ENCODE measurements at places on chromosomes 5 and 9.

DNA sequence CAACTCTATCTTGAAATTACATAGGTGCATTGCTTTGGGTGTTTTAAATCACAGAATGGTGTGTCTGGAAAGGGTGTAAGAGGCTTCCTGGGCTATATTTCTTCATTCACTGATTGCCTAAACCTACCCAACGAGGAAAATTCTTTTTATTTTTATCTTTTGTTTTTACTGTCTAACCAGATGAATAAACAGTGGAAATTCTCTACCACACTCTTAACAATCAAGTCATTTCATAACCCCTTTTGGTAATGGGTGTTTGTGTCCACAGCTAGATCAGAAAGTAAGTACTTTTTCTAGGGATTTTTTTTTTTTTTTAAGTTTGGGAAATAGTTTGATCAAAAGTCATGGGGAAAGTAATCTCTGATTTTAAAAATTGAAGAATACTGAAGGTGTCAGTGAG is 27.6 kb upstream of the C5orf47 start:
- DNase-seq, result no peak

DNA sequence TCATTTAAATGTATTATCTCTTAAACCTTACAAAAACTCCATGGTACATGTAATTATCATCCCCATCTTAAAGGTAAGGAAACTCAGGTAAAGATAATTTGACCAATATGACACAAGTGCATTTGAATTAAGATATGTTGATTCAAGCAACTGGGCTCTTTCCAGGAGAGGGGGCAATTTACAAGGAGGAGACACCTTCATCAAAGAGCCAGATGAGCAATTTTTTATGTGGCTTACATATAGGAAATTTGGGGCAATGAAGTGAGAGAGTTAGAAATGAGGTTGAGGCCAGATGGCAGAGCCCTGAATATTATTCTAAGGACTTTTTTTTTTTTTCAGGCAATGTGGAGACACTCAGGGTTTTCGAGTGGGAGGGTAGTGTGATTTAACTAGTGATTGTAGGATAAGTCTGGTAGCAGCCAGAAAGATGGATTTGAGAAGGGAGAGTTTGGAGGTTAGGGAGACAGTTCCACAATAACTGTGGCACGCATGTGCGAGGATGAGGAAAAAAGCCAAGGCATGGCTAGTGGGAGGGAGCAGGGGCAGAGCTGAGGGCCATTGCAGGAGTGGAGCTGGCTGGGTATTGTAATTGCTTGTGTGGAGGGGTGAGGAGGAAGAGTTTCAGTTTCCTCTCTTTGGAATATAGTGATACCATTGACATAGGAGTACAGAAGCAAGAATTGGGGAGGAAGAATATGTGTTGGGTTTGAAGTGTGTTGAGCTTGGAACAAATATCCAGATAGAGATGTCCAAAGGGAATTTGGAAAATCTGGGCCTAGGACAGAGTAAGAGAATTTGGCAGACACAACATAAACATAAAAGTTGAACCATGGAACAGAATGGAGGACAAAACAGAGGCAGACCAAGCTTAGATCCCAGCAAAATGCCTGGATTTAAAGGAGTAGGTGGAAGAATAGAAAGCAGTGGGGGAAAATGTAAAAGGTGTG is 72.0 kb downstream of the ACTBL2 start:
- no peak for DNase-seq

GRCh38 chr9:136623016-136623841 is 39.5 kb upstream of the EGFL7 start:
- no peak for DNase-seq

GRCh38 chr5:150694612-150695011 is 6.2 kb downstream of the RBM22 start:
- DNase-seq, result no peak

DNA sequence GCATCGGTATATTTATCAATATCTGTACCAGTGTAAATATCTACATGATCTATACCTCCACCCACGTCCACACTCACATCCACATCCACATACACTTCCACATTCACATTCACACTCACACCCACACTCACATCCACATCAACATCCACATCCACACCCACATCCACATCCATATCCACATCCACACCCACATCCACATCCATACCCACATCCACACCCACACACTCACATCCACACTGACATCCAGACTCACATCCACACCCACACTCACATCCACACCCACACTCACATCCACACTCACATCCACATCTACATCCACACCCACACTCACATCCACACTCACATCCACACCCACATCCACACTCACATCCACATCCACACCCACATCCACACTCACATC is 189.2 kb downstream of the IRX1 start:
- DNase-seq, result no peak

- no peak for DNase-seq
These were observed 166.6 kb upstream of the GAS1 start for GRCh38 chr9:87113874-87114273.

DNA sequence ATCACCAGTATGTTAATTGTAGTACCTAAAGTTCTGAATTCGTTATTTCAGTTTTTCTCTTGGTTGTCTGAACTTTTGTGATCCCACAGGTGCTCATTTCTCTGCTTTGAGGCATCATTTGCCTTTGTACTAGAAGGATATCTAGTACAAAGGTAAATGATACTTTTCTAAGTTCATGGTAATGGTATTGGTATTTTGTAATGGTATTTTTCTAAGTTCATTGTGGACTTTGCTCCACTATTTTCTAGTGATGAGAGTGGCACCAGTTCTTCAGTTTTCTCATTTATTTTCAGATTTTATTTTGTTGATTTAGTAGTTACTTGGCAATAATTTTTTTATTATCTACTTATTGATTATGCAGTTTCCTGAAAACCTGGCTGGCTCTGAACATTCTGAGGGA is 42.0 kb downstream of the RAB24 start:
- DNase-seq, result no peak

- no peak for DNase-seq
These were observed 215.9 kb upstream of the DMRT1 start for GRCh38 chr9:625613-626012.

GRCh38 chr9:69755205-69755604 is 4.6 kb downstream of the PTAR1 start:
- DNase-seq, result no peak

DNA sequence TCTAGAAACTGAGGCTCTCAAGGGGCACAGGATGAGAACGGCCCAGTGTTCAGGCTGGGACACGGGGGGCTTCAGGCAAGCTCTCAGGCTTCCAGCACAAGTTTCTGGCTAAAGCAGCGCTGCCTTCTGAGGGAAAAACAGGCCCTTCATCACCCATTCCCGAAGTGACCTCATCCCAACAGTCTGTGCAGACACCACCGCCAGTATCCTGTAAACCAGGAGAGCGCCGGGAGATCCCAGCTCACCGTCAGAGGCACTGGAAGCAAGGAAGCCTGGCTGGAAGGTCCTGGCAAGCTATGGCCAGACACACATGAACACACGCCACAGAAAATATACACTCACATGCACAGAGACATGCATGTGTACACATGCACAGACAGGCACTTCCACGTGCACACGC is 8.8 kb downstream of the SLC12A7 start:
- DNase-seq, result no peak

GRCh38 chr5:31086839-31087415 is 106.6 kb upstream of the CDH6 start:
- DNase-seq, result no peak

DNA sequence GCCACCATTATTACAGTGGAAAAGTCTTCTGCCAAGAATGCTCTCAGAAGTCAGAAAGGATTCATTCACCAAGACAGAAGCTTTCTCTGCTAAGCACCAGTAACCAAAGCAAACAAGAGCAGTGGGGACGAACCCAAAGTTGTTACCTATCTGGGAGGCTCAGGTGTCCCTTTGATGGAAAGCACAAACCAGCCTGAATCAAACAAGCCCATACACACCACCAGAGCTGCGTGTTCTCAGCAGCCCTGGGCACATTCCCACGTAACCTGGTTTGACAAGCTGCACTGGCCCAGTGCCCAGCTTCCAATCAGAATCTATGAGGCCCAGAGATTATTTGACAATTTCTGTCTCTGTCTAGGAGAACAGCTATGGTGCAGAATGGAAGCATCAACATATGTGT is 252.6 kb downstream of the ACTL7B start:
- no peak for DNase-seq

DNA sequence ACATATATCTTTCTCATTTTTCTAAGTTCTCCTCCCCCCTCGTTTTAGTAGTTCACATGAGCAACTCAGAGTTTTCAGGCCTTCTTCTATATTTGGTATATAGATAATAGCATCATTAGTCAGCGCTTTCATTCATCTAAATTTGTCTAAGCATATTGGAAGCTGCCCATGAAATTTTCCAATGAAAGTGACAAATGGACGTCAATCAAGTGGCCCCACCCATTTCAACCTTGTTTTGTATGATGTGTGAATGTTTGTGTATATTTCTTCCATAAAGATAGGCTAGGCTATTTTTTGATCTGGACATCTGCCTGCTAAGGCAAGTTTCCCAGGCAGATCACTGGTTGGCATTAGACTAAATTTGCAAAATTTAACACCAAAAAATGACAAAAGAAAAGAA is 104.0 kb upstream of the SSBP2 start:
- DNase-seq, result no peak

DNA sequence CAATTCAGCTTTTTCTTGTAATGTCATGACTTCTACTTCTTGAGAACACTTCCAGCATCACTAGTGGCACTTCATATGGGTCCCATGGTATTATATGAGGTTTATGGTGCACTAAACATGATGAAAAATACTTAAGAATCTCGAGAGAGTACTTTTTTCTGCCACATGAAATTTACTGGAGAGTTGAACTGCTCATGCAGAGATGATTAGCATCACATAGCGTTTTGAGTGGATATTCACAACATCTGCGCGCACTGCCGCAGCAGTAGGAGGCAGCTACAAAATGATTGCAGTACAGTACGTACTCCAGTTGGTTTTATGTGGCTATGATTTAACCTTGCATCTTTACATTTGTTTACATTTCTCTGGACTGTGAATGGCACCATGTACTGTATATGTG is 14.7 kb downstream of the RAD1 start:
- DNase-seq, result no peak

DNA sequence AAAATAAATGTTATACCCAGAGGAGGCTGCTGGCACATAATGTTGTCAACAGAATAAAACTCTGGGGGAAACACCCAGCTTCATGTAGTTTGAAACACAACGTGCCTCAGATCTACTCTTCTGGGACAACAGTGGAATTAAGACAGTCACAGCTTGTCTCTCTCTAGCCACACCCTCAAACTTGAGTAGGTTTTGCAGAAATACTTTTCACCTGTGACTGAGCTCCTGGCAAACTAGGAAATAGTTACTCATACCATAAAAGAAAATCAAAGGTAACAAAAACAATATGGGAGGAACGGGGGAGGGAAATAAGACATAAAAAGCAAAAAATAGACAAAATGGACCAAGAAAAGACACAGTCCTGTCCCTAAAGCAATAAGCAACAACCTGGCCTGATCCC is 14.4 kb downstream of the ELAVL2 start:
- no peak for DNase-seq

GRCh38 chr5:67141644-67142043 is 55.0 kb downstream of the CD180 start:
- no peak for DNase-seq

GRCh38 chr5:92374859-92375258 is 991.7 kb upstream of the ARRDC3 start:
- no peak for DNase-seq

DNA sequence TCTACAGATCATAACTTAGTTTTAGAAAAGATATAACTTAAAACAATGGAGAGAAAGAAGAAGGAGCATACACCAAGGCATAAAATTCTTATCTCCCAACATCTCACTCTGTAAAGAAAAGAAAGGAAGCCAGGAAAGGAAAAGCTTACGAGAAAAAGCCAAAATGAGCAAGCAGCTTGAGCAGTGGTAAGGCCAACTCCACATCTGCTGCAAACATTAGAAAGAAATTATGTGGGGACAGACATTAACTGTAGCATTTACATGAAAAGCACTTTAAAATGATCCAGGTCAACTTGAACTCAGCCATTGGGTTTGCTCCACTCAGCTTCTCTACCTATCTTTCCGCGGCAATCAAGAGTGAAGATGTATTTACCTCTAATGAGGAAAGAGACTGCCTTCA is 176.9 kb downstream of the BNC2 start:
- no peak for DNase-seq

GRCh38 chr9:73118898-73119554 is 32.6 kb upstream of the ANXA1 start:
- DNase-seq, result no peak

- no peak for DNase-seq
These were observed 33.9 kb downstream of the ACTBL2 start for GRCh38 chr5:57448751-57449150.

DNA sequence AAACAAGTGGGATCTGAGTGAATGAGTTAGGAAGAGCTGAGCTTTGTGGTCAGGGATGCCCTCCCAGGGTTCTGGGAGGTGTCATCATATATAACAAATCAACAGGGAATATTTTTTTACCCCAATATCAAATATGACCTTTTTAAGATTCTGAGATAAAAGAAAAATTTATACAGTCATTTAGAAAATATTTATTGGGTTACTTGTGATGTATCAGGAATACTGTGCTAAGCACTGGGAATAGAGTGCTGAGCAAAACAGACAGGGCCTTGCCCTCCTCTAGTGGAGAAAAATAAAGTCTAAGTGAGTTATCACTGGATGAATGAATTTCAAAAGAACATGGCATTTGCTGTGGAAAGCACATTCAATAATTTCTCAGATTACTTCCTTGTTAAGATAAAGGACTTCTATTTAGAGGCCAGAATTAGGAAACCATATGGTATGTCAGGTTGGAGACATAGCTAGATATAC is 102.9 kb downstream of the BOD1 start:
- no peak for DNase-seq

DNA sequence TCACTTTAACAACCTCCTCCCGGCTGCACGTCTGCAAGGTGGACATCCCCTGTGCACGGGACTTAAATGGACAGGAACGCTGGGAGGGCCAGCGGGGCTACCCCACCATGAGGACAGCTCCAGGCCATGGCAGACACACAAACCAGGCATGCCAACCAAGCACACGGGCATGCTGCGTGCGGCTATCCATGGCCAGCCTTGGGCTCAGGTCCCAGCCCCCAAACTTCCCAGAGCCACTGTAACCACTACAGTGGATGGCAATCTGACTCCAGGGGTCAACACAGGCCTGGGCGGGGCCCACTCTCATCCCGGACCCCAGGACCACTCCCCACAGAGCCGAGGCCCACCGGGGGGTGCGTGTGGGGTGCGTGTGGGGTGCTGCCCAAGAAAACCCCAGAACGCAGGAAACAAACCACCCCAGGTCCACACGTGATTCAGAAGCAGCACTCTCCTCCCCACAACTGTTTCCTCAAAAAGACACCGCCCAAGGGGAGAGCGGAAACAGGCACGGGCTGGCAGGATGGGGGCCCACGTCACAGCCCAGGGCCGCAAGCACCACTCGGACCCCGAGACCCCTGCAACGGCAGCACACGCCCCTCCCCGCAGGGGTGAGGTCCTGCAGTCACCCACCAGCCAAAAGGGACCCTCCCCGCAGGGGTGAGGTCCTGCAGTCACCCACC is 7.4 kb downstream of the SLC12A7 start:
- DNase-seq, result no peak

- no peak for DNase-seq
These were observed 366.4 kb downstream of the ARL15 start for GRCh38 chr5:53943938-53944337.

Data from NCI-H510A (cell line).